Testis (tissue), 5 donors: ENCODE measurements at places on chromosomes 2 and 18. TPM values are rescaled to one million over a fixed set of nuclear protein-coding genes. Genes with fewer than 3 reads are reported as not detected.

The ZNF519 gene
- total RNA-seq: 18.7 TPM

The PROKR1 gene
- total RNA-seq: 0.24 TPM

The CCNYL1 gene
- total RNA-seq: 25.6 TPM

The MRO gene
- 134 TPM for total RNA-seq

The ELOA2 gene
- 4.4 TPM for total RNA-seq

The RANBP2 gene
- total RNA-seq: 108 TPM

The DOK6 gene
- total RNA-seq: 8.5 TPM

The TLX2 gene
- total RNA-seq: 1.3 TPM

The CD28 gene
- total RNA-seq: 0.43 TPM

The GDF7 gene
- total RNA-seq: 1.1 TPM

The TRABD2A gene
- 44.1 TPM for total RNA-seq

The RFTN2 gene
- 25.0 TPM for total RNA-seq
